ENCODE measurements at places on chromosomes 7 and 10.

DNA sequence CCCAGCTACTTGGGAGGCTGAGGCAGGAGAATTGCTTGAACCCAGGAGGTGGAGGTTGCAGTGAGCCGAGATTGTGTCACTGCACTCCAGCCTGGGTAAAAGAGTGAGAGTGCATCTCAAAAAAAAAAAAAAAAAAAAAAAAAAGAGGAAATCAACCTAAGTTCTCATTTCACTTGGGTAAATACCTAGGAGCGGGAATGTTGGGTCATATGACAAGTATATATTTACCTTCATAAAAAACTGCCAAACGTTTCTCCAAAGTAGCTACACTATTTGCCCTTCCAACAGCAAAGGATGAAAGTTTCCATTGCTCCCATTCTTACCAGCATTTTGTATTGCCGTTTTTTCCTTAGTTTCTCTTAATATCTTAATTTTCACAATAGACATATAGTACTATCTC is 9.8 kb downstream of the P4HA1 start:
- DNase-seq: no peak

- DNase-seq: no peak
Measured at GRCh38 chr7:141151746-141152145, 77.9 kb downstream of the TMEM178B start.

DNA sequence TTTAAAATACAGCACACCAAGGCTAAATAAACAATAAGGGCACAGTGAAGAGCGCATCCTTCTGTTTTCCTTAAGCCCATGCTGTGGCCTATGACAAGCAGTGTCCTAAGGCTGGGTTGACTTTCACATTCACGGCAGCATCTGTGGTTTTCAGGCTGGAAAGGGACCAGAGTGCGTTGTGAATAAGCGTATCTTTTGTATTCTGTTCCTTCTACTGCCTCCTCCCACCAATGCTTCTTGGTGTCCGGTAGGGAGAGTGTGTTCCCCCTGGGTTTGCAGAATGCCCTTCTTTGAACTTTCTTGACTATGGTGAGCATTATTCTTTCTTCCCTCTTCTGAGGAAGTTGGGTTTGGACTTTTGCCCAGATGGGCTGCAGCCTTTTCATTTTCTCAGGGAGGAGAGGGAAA is 73.6 kb downstream of the ABCA13 start:
- DNase-seq: no peak

GRCh38 chr10:122421054-122421625 is 33.3 kb upstream of the ARMS2 start:
- DNase-seq: no peak

GRCh38 chr10:18659819-18660535 is 746 bp downstream of the ARL5B start:
- no peak for DNase-seq

- DNase-seq: no peak
Measured at GRCh38 chr7:100951888-100952560, 2.7 kb downstream of the MUC3A start.

GRCh38 chr7:130047831-130048230 is 3.3 kb downstream of the ZC3HC1 start:
- DNase-seq: no peak

GRCh38 chr7:143223784-143224183 is 1.9 kb downstream of the TAS2R40 start:
- DNase-seq: no peak

DNA sequence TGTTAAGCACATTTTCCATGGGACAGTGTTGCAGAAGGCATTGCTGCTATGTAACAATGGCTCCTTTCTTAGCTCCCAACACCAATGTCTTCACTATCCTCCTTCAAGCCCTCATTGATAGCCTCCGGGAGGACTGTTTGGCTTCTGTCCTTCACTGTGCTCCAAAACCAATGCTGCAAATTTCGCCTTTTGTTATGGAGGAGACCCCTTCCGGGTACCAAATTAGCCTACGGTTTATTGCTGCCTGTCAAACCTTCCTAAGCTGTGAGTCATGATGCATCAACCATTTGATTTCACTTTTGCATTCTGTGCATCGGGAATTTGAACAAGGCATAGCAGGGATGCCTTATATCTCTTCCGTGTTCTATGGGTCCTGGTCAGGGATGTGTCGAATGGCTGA is 432.9 kb downstream of the GATA3 start:
- DNase-seq: no peak

- no peak for DNase-seq
Measured at GRCh38 chr10:118818621-118819221, 64.0 kb upstream of the CACUL1 start.

GRCh38 chr7:1324028-1324900 is 91.6 kb downstream of the UNCX start:
- no peak for DNase-seq

DNA sequence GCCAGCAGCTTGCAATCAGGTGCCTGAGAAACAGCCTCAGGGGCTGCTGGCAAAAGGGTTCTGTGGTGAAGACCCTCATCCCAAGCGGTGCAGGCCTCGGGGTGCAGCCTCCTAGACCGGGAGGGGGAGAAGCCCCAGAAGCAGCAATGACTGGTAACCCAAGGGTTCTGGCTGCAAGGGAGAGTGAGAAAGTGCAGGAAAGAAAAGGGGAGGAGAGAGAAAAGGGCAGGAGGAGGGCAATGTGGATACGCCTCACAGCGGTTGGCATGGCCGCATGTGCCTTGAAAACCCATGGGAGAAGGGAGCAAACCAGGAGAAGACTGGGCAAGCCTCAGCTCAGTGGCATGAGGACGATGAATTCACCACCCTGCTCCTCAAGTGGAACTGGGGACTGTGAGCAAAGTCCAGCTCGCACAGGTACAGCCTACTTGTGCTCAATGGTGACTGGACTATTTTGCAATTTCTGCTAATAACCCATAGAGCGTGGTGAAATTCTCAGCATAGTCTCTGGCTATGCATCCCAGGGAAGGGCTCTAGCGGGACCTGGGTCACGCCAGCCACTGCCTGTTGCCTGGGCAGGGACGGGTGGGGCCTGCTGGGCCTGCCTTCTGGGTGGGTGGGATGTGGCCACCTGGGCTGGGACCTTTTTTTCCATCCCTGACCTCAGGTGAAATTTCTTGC is 6.2 kb downstream of the CLRN3 start:
- DNase-seq: no peak

DNA sequence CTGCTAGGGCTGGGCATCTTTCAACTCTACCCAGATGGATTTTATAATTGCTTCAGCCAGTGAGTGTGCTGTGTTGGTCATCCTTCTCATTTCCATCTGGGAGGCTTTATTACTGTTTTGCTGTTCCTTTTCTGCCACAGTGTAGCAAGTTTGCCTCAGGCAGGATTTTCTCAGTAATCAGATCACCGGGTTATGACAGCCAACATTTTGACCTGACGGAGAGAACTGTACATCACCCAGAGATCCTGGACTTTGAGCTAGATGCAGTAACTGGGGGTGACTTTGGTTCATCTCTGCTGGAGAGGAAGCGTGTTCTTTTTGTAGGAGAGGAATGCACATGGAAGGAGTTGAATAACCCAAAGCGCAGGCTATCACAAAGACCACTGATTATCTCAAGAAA is 111.8 kb upstream of the AGR3 start:
- DNase-seq: no peak

Measured in activated CD4-positive, CD25-positive, alpha-beta regulatory T cell treated with anti-CD3 and anti-CD28 coated beads, Interleukin-2, amount 50 U/mL, for 72 hours (primary cell).